ENCODE measurements at places on chromosomes 12 and 14.
A peak's percentile ranks its signal among the peaks of the same experiment; 100 is the strongest.

DNA sequence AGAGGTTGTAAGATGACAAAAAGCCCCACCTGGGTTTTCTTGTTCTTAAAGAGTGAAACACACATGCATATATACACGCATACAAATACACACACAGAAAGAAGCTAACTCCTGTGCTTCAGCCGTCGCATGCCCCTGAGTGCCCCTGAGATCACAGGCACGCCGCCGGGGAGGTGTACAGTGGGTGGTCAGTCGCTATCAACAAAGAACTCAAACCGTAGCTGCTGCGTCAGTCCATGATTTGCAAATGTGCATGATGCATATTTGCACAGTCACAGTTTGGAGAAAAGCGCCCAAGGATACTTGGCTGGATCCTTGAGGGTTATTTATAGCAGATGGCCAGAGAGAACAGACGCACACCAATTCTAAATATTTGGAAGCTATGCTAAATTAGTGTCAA is 206.9 kb downstream of the TMEM132D start:
- DNase-seq = no peak

DNA sequence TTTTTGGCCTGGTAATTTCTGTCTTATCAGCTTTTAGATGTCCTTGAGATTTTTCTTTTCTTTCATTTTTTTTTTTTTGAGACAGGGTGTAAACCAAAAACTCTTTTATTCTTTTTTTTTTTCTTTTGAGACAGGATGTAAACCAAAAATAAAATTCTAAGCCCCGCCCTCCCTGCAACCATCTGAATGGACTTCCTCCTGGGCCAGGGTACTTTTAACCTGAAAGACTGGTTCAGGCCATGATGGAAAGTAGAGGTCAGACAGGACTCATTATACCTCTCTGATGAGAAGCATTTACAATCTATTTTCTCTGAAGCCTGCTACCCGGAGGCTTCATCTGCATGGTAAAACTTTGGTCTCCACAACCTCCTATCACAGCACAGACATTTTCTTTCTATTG is 33.5 kb upstream of the TCL1B start:
- no peak for DNase-seq

DNA sequence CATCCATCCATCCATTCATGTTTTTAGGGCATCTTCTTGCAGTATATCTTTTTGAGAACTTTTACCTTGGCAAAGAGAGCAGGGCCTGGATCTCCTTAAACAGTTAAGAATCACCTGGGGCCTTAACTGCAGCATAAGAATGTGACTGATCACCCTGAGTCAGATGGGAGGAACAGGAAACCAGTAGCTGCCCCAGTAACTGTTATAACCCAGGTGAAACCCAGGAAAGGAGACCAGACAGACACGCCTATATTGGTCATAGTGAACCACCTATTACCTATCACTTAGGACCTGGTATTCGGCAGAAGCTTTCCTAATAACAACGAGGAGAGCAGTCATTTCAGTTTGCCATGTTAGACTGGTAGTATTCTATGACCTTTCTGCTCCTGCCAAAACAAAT is 43.4 kb upstream of the NR2C1 start:
- no peak for DNase-seq

DNA sequence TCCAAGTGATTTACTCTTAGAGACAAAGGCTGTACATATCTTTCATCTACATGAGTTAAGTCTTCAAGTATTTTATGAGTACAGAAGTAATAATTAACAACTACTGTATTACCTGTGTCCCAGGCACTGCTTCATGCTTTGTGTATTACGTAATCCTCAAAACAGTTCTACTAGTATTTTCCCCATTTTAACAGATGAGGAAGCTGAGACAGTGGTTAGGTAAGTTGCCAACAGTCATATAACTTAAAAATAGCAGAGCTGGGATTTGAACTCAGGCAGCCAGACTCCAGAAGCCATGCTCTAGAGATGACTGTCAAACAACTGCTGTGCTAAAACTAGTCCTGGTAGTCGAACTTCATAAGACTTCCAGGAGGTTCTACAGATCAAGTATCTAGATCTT is 10.7 kb downstream of the TRMT5 start:
- no peak for DNase-seq

- DNase-seq = no peak
Measured at GRCh38 chr14:29062976-29063375, 296.4 kb downstream of the FOXG1 start.

- DNase-seq = no peak
Measured at GRCh38 chr14:94126419-94126677, 3.1 kb downstream of the IFI27L2 start.

- DNase-seq = no peak
Measured at GRCh38 chr14:100392356-100392755, 69.2 kb downstream of the SLC25A47 start.

- DNase-seq = no peak
Measured at GRCh38 chr14:83047059-83047830, 1513.6 kb upstream of the SEL1L start.

DNA sequence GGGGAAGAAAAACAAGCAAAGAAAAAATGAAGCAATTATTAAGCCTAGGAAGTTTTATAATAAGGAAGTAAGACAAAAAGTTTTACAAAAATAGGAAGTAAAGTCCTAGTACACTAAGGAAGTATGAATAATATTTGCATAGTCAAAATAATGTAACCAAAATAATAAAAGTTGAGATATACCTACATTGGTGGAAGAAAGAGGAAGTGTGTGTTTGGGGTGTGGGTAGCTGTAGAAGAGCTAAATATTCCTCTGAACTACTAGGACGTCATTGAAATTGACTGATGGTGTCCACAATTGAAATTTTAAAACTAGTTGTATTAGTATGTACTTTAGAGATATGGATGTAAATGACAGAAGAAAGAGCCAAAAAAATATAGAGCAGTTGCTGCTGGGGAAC is 228.4 kb upstream of the OTX2 start:
- DNase-seq = no peak

DNA sequence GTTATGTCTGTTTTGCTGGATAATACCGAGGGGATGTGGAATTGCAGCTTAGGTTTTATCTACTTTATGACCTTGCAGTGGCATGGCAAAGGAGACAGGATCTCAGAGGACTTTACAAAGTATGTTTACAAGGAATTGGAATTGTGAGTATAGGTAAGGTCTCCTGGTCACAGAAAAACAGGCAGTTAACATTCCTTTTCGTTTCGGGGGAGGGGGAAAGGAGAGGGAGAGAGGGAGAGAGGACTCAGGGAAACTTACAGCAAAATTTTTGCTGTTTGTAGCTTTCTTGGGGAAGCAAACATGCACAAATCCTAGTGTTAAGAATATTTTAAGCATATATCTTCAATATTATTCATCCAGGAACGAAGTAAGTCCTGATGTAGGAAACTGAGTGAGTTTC is 590.5 kb upstream of the LRFN5 start:
- DNase-seq = no peak

GRCh38 chr12:52909796-52910195 is 4.9 kb upstream of the KRT8 start:
- DNase-seq = no peak

DNA sequence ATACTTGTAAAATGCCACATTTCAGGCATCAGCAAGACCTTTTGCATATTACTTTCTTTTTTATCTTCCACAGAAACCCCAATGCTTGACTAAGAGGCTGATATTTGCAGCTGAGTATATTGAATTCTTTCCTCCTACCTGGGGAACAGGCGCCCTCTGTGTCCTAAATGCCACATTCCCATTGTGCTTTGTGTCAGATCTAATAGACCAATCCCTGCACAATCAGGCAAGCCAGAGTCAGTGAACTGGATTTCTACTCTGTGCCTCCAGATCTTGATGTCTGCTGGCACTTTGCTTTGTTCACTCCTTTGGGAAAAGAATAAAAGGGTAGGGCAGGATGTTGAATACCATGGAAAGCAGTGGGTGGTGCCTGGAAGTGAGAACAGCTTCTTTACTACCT is 22.4 kb upstream of the TAS2R42 start:
- DNase-seq = no peak

DNA sequence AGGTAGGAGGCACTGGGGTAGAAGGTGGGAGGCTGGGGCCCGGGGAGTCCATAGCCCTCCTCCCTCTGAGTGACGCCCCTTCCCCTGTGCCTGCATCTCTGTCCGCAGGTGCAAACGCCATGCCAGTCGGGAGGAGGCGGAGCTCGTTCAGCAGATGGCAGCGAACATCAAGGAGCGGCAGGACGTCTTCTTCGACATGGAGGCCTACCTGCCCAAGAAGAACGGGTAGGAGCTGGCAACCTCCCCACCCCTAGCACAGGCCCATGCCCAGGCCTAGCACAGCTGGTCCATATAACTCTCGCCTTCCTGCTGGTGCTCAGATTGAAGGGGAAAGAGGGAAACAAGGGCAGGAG is 35.6 kb downstream of the TMEM120B start:
- no peak for DNase-seq

- peak; percentile 91 for DNase-seq
Measured at GRCh38 chr12:6965026-6965661, 5.3 kb downstream of the PHB2 start.

GRCh38 chr12:131902332-131903241 is 8.2 kb downstream of the ULK1 start:
- DNase-seq = no peak

GRCh38 chr12:57441846-57442427 is 7.4 kb downstream of the INHBC start:
- DNase-seq = no peak

GRCh38 chr14:76870166-76870565 is 44.0 kb downstream of the LRRC74A start:
- no peak for DNase-seq

DNA sequence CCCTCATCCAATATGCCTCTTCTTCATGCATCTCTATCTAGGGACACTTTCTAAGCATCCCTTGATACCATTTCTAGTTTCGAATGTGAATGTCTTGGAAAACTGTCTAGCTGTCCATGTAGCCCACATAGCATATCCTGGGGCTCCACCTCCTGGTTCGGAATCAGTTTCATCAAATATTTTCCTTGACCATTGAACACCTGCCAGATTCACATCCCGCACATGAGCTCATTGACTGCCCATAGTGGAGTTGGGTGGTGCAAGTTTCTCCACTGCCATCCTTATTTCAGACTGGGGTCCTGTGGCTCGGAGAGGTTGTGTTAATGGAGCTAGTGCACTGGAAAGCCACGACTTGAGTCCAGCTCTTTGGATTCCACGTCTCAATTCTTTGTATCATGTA is 58.6 kb upstream of the TMEM263 start:
- no peak for DNase-seq

DNA sequence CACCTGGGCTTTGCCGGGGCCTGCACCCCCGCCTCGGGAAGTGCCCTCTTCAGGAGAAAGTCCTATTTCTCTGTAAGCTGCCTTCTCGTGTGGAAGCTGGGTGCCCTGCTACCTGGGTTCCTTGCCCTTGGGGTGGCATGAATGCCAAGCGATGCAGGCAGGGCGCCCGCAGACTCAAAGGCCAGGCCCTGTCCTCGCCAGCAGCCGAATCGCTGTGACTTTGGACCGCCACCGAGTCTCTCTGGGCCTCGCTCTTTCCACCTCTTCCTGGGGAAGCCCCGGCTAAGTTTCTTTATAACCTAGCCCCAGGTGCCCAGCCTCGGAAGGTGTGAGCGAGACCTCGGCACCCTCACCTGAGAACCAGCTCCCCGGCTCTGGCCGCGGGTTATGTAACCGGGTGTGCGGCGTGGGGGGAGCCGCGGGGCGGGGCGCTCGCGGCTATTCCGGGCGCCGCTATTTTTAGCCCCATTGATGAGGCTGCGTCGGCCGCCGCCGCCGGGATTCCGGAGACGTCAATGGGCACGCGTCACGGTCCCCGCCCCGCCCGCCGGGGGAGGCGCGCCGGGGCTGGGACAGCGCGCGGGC is 14.6 kb upstream of the NR4A1 start:
- DNase-seq = peak; percentile 79

DNA sequence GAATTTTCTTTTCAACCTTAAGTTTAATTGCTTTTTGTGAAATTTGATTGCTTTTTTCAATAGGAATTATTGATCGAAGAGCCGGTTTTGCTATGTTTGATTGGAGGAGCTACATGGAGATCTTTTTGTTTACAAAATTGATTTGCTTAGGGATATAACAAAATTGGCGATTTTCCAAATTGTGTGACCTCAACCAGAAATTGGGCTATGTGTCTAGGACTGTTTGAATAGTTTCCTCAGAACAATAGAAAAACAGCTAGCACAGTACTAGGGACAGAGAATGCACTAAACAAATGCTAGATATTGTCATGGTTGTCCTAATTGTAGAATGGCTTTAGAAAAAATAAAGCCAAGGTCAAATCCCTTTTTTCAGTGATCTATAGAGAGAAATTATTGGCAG is 2.4 kb downstream of the SLC17A8 start:
- DNase-seq = no peak

DNA sequence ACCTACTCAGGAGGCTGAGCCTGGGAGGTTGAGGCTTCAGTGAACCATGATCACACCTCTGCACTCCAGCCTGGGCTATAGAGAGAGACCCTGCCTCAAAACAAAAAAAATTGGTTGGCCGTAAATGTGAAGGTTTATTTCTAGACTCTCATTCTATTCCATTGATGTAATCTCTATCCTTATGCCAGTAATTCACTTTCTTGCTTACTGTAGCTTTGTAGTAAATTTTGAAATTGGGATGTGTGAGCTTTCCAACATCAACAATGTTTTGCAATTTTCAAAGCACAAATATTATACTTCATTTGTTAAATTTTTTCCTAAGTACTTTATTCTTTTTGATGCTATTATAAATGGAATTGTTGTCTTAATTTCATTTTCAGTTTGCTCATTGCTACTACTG is 24.6 kb downstream of the LIN52 start:
- no peak for DNase-seq

DNA sequence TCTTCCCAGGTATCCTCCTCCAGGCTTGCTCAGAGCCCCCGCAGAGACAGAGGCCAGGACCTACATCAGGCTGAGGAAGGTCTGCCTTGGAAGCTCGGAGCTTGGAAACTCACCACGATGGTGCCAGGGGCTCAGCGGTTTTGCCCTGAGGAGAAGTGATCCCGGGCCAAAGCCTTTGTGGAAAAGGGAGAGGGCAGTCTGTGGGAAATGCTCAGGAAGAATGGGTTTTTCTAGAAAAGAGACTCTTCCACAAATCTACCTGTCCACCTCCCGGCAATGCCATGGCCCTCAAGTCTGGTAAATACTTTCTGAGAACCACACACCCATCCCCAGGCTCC is 8.0 kb downstream of the KRT2 start:
- DNase-seq = no peak

GRCh38 chr12:86799616-86800015 is 543.4 kb upstream of the MGAT4C start:
- no peak for DNase-seq

DNA sequence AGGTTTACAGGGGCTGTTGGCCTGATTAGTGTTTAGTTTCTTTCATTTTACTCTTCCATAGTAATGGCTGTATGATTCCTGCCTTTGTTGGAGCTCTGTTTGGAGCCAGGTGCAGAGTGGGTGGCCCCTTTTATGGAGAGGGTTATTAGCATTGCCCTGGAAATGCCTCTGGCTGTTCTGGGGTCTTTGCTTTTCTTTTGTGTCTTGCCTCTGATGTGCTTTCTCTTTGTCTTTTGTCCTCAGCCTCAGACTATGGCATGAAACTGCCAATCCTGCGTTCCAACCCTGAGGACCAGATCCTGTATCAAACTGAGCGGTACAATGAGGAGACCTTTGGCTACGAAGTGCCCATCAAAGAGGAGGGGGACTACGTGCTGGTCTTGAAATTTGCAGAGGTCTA is 6.9 kb downstream of the MLEC start:
- DNase-seq = no peak

GRCh38 chr12:121378736-121379135 is 21.2 kb upstream of the RNF34 start:
- DNase-seq = no peak

Data from NCI-H2107 (cell line).